ENCODE measurements at places on chromosomes 13 and 19.

- no peak for DNase-seq
These were observed 30.7 kb upstream of the LPAR6 start for GRCh38 chr13:48443442-48444208.

- DNase-seq: peak; percentile 59
These were observed 1.7 kb upstream of the DLEU7 start for GRCh38 chr13:50845211-50845610.

- no peak for DNase-seq
These were observed 717.7 kb upstream of the ATXN8OS start for GRCh38 chr13:69389899-69390298.

DNA sequence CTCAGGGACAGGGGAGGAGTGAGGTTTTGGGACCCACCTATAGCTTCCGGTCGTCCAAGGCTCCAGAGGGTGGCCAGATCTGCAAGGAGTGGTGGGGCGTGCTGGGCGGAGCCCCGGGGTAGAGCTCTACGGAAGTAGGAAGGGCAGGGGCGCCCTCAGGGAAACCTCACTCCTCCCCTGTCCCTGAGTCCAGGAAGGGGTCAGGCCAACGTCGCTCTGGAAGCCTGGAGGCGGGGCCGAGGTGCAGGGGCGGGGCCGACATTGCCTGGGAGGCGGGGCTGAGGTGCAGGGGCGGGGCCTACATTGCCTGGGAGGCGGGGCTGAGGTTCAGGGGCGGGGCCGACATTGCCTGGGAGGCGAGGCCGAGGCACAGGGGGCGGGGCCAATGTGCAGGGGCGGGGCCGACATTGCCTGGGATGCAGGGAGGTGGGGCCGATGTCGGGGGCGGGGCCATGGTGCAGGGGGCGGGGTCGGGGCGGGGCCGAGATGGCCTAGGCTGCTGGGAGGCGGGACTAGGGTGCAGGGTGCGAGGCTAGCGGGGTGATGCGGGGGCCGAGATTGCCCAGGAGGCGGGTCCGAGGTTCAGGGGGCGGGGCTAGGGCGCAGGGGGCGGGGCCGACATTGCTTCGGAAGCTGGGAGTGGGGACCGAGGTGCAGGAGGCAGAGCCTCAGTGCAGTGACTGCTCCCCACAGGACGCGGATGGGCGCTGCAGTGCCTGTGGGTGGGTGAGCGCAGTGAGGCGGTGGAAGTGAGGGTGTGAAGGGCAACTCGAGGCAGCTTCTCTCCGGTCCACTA lies 4.9 kb upstream of the PALM start:
- peak; percentile 52 for DNase-seq

DNA sequence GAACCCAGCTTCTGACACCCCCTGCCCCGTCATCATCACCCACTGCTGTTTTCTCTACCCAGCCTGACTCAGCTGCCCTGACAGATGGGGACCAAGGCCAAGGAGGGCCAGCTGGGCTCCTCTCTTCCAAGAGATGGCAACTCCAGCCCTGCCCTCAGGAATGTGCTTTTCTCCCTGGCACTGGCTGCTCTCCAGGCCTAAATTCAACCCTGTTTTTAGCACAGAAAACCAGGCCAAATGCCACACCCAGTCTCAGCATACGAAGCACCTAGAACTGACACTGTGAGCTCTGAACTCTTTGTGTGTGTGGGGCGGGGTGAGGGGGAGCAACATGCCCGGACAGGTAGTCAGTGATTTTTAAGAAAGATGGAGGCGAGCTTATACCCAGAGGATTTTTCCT lies 23.4 kb upstream of the IGFL1 start:
- no peak for DNase-seq

- peak; percentile 82 for DNase-seq
These were observed 392.8 kb downstream of the SLITRK6 start for GRCh38 chr13:85406269-85406975.

DNA sequence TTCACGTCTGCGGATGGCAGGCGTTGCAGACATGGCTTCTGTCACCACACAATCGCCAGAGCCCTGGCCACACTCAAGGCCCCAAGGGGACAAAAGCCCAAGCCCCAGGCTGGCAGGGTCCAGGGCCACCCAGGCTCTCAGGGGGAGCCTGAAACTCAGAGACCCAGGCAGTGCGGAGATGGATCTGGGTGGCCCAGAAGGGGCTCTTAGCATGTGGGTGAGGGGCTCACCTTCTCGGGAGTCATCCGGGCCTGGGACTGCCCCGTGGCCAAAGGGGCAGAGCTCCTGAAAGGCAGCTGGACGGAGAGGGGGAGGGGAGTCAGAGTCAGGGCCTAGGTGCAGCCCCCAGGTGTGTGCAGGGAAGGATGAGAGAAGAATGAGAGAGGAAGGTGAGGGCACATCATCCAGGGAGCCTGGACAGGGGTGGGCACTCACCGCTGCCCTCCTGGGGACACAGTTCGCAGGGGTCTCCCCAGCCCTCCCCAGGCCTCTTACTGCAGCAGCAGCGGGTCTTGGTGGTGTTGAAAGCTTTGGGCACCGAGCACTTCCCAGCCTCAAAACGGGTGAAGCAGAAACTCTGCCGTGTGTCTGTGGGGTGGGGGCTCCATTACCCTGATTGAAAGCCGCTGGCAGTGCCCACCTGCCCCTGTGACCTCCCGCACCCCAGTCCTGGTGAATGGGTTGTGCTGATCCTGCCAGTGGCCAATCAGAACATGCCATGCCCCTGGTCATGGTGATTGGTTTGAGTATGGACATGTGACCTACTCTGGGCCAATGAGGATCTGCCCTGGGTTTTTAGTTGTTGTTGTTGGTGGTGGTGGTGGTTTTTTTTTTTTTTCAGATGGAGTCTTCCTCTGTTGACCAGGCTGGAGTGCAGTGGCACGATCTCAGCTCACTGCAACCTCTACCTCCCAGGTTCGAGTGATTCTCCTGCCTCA lies 37.4 kb downstream of the CCL25 start:
- DNase-seq: no peak

Data from foreskin melanocyte (primary cell).